ENCODE measurements at places on chromosomes 1 and 21.

DNA sequence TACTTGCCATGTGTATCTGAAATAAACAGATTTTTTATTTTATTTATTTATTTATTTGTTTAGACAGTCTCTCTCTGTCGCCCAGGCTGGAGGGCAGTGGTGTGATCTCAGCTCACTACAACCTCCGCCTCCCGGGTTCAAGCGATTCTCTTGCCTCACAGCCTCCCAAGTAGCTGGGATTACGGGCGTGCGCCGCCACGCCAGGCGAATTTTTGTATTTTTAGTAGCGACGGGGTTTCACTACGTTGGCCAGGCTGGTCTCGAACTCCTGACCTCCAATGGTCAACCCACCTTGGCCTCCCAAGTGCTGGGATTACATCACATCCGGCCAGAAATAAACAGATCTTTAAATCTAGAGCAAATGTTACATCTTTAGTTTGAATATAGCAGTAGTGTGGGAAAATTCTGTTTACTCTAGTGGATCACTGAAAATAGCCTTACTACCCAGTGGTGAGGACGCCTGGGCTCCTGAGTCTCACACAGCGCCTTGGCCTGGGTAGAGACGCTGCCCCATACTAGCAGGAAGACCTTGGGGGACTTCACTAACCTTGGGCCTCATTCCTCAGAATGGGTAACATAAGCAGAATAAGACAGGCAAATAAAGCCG is 709 bp downstream of the GART start:
- DNase-seq: no peak

DNA sequence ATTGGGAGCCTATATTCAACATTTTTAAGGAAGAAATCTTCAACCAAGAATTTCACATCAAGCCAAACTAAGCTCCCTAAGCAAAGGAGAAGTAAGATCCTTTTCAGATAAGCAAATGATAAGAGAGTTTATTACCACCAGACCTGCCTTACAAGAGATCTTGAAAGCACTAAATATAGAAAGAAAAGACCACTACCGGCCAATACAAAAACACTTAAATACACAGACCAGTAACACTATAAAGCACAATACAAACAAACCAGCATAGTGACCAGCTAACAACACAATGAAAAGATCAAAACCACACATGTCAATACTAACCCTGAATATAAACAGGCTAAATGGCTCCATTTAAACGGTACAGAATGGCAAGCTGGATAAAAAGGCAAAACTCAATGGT is 165.4 kb downstream of the MRPL39 start:
- no peak for DNase-seq

- no peak for DNase-seq
Measured at GRCh38 chr1:156517748-156518147, 17.2 kb upstream of the MEF2D start.

GRCh38 chr1:167714098-167714438 is 7.7 kb upstream of the MPZL1 start:
- DNase-seq: no peak

DNA sequence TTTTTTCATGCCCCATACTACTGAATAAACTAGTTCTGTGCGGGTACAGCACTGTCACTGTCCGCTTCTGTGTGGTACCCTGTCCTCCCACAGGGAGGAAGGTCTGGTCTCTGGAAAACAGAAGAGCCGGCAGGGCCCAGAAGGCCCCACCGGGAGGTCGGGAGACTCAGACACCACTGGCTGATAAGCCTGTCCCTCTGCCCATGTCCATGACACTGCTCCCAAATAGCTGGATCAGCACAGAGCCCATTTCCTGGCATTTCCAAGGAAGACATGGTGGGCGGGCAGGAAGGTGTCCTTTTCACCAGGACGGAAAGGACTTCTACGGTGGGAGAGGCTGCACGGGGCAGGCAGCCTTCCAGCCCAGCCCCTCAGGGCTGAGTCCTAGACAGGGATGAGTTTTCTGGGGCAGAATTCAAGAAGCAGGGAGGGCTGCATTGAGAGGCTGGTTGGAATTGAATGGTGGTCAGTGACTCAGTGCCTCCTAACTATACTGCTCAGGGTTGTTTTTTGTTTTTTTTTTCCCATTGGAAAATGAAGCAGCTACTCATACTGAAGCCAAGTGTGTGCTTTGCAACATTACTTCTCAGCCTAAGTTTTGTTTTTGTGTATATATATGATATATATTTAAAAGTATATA is 7.1 kb downstream of the PSRC1 start:
- no peak for DNase-seq

DNA sequence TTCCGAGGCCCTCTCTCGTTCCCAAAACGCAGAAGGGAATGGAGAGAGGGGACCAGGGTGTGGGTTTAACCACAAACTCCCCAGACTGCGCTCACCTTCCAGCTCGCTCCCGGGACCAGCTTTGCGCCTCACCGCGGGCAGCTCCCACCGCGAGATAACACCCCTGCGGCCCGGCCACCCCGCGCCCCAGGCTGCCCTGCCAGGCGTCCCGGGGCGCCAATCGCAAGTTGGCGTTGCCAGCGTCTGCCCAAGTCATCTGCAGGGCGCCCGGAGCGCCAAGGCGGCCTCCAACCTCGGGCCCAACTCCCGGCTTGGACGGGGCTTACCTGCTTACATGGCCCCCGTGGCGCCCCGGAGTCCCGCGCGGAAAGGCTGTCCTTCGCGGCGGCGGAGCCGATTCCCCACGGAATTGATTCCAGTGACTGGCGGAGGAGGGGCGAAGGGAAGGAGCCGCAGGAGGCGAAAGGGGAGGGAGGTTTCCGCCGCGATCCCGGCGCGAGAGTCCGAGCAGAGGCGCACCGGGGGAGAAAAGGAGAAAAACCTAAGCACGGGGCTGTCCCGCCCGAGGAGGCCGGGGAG is 456 bp downstream of the PTPN14 start:
- DNase-seq: no peak

- DNase-seq: no peak
Measured at GRCh38 chr1:25821112-25821476, 1.3 kb downstream of the MTFR1L start.

- no peak for DNase-seq
Measured at GRCh38 chr1:213931836-213932235, 55.9 kb upstream of the PROX1 start.

GRCh38 chr1:32759997-32760623 is 57.0 kb downstream of the YARS1 start:
- no peak for DNase-seq

GRCh38 chr1:245810789-245811337 is 656.1 kb downstream of the KIF26B start:
- no peak for DNase-seq
